ENCODE measurements at places on chromosomes 3 and 15. TPM values are rescaled to one million over a fixed set of nuclear protein-coding genes. Genes with fewer than 3 reads are reported as not detected.

- no peak for DNase-seq
- no peaks in the 10 kb centered on the region for H3K27me3 ChIP-seq
- no peak overlapping the region for H3K4me3 ChIP-seq
- H3K36me3 ChIP-seq, result peaks cover 3% of the 10 kb centered on the region
- H3K27ac ChIP-seq, result no peak overlapping the region
Observed at GRCh38 chr3:127720161-127720823, 47.5 kb downstream of the ABTB1 start.

FAM98B gene
- total RNA-seq, result 60.1 TPM

- H3K36me3 ChIP-seq, result no peaks in the 10 kb centered on the region
- no peaks in the 10 kb centered on the region for H3K27me3 ChIP-seq
- no peaks in the 10 kb centered on the region for H3K4me1 ChIP-seq
- DNase-seq, result no peak
- H3K4me3 ChIP-seq, result no peak overlapping the region
Observed at GRCh38 chr3:1600700-1601418, 497.8 kb upstream of the CNTN4 start.

DNA sequence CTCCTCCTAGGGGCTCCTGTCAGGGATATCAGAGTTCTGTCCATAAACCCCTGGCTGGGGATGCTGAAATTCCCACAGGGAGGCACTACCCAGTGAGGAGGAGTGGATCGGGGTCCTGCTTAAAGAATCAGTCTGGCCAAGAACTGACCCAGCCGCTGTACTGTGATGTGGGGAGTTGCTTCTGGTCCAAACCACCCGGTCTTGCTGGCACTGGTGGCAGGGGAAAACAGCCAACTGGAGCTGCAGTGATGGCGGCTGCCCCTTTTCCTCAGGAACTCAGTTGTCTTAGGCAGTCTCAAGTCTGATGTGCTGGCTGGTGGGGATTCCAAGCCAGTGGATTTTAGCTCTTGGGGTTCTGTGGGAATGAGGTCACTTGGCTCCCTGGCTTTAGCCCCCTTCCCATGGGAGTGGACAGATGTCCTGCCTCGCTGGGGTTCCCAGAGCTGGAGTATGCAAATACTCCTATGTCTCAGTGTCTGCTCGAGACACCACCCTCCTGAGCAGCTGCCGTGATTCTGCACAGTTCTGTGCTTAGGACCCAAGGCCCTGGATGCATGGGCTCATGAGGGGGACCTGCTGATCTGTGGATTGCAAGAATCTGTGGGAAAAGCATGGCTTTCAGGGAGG is 97.1 kb downstream of the SLC25A26 start:
- H3K27ac ChIP-seq, result no peak overlapping the region
- no peaks in the 10 kb centered on the region for H3K36me3 ChIP-seq
- H3K4me3 ChIP-seq, result no peak overlapping the region
- peaks cover 4% of the 10 kb centered on the region for H3K4me1 ChIP-seq

COPS2 gene
- 111 TPM for total RNA-seq

GRCh38 chr15:39279311-39279710 is 301.6 kb upstream of the THBS1 start:
- no peak overlapping the region for H3K4me3 ChIP-seq
- H3K27ac ChIP-seq, result no peak overlapping the region
- H3K4me1 ChIP-seq, result no peaks in the 10 kb centered on the region

DNA sequence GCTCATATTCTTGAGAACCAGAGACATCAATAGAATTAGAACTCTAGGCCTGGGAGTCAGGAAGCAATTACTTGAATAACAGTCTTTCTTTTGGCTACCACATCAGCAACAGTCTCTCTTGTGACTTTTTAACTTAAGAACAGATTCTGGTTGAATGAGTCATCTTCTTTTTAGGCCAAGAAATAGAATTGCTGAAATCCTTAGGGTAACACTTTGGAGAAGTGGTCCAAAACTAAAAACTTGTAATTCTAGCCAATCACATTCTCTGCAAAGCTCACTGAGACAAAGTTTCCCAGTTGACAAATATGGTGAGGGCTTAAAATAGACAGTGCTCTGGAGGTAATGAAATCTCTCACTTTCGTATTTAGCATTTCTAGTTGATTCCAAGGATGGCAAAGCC is 238.0 kb downstream of the SHOX2 start:
- no peak overlapping the region for H3K4me3 ChIP-seq
- no peak overlapping the region for H3K27ac ChIP-seq
- H3K4me1 ChIP-seq, result no peaks in the 10 kb centered on the region

DNA sequence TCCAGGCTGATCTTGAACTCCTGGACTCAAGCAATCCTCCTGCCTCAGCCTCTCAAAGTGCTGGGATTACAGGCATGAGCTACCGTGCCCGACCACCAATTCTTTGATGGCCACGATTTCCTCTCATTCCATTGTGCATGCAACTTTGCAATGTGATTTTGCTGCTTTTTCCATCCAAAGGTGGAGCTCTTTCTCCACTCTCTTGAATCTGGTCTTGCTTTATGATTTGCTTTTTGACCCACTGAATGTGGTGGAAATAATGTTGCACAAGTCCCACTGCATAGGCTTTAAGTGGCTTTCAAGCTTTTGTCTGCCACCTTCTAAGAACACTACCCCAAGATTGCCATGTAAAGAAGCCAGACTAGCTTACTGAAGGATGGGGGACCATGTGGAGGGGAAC is 10.6 kb downstream of the RPS27L start:
- no peaks in the 10 kb centered on the region for H3K4me1 ChIP-seq
- H3K27ac ChIP-seq, result no peak overlapping the region
- no peak overlapping the region for H3K4me3 ChIP-seq
- no peaks in the 10 kb centered on the region for H3K27me3 ChIP-seq
- H3K36me3 ChIP-seq, result peaks cover 24% of the 10 kb centered on the region

DNA sequence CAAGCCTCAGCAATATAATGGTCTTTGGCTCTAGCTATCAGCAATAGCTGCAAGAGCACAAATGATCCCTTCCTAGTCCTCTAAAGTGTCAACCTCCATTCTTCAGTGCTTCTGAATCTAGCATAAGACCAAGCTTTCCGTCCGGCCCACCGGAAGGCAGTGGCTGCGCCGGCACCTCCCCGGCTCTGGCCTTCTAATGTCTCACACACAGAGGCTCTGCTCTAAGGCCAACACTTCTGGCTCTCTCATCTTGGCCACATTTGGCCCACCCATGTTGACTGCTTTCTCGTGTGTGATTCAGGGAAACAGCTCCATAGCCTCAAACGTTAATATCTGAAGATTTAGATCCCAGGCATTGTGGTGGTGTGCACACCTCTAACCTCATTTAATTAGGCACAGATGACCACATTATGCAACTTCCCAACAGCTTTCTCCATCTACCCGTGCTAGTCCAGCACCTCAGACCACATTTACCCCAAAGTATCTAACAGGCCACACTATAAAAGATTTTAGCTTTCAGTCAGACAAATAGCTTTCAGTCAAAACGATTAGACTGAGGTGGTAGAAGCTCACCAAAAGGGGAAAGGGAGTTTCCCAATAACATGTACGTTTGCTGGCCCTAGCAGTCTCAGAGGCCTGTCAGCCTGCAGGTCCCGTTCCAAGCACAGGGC is 19.3 kb downstream of the SLC51A start:
- no peak overlapping the region for H3K4me3 ChIP-seq
- H3K36me3 ChIP-seq, result peaks cover 45% of the 10 kb centered on the region
- no peaks in the 10 kb centered on the region for H3K4me1 ChIP-seq
- H3K27me3 ChIP-seq, result no peaks in the 10 kb centered on the region

DNA sequence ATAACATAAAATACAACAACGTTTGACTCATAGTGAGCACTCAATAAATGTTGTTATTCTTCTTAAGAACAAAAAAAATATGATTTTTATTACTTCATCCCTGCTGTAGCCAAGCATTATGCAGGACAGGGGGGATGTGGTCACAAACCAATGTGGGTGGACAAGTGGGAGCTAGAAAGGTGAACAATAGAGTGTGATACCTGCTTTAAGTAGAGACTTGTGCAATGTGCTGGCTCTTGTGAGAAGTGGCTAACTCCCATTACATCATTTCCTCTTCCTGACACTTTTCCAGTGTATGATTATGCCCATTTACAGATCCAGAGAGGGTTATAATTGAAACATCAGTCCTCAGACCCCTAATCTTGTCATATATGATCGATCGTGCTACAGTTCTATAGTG is 193.6 kb downstream of the UBE2E2 start:
- DNase-seq, result no peak
- H3K4me3 ChIP-seq, result no peak overlapping the region
- H3K27ac ChIP-seq, result no peak overlapping the region
- H3K27me3 ChIP-seq, result no peaks in the 10 kb centered on the region

GRCh38 chr15:71810256-71811035 is at the start of gene NR2E3:
TSS of gene NR2E3 (plus strand) at chr15:71810554. CDS start at chr15:71810744, 190 bp downstream.
- H3K27ac ChIP-seq, result no peak within 1 kb of the TSS
- no peak for DNase-seq
- H3K4me1 ChIP-seq, result peaks cover 16% of the 10 kb centered on the region
- H3K4me3 ChIP-seq, result no peak within 1 kb of the TSS
- H3K27me3 ChIP-seq, result no peaks in the 10 kb centered on the region

CERS3 gene
- total RNA-seq, result 0.28 TPM

- no peak for DNase-seq
- H3K4me1 ChIP-seq, result peaks cover 19% of the 10 kb centered on the region
- H3K27ac ChIP-seq, result no peak overlapping the region
- peaks cover 25% of the 10 kb centered on the region for H3K36me3 ChIP-seq
Observed at GRCh38 chr3:14415501-14415900, 13.1 kb downstream of the SLC6A6 start.

GRCh38 chr15:51855612-51856011 is 26.2 kb downstream of the TMOD3 start:
- no peak for DNase-seq
- no peak overlapping the region for H3K4me3 ChIP-seq
- H3K36me3 ChIP-seq, result no peaks in the 10 kb centered on the region
- no peaks in the 10 kb centered on the region for H3K27me3 ChIP-seq

RASL12 gene
- total RNA-seq, result 18.1 TPM

- no peak overlapping the region for H3K4me3 ChIP-seq
- no peak for DNase-seq
- H3K27me3 ChIP-seq, result no peaks in the 10 kb centered on the region
- no peaks in the 10 kb centered on the region for H3K36me3 ChIP-seq
Observed at GRCh38 chr3:119600732-119601131, 3.0 kb downstream of the PLA1A start.

GRCh38 chr15:94924057-94924456 is 692.7 kb downstream of the MCTP2 start:
- no peaks in the 10 kb centered on the region for H3K36me3 ChIP-seq
- no peak overlapping the region for H3K27ac ChIP-seq
- H3K4me3 ChIP-seq, result no peak overlapping the region
- H3K27me3 ChIP-seq, result no peaks in the 10 kb centered on the region
- no peaks in the 10 kb centered on the region for H3K4me1 ChIP-seq

DNA sequence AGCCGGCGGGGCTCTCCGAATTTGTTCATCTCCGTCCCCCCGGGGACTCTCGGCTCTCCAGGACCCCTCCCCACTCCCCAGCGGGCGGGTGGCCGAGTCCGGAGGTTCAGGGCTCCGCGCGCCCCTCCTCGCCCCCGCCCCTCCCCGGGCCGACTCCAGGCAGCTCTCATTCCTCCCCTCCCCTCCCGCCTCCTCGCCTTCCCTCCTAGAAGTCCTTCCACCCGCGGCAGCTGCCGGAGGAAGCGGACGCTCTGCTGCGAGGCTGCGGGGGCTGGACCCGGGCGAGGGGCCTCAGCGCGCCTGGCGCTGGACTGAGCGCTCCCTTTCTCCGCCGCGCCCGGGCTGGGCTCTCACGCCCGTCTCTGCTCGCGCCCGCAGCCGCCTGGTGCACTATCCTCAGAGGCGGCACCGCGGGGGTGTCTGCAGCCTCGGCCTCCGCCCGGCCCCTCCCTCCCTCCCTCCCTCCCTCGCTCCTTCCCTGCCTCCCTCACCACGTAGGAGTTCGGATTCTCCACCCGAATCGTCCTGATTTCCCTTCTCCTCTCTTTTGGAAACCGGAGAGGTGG is at the start of gene ROBO2:
Gene ROBO2 (plus strand): TSS at position 494 of the 566 bp plus-strand sequence. CDS start 687 bp downstream, outside the sequence.
- H3K4me1 ChIP-seq, result peaks cover 11% of the 10 kb centered on the region
- H3K36me3 ChIP-seq, result no peaks in the 10 kb centered on the region
- peak within 1 kb of the TSS; percentile 52 for H3K4me3 ChIP-seq
- peak; percentile 54 for DNase-seq
- H3K27me3 ChIP-seq, result peaks cover 12% of the 10 kb centered on the region

DNA sequence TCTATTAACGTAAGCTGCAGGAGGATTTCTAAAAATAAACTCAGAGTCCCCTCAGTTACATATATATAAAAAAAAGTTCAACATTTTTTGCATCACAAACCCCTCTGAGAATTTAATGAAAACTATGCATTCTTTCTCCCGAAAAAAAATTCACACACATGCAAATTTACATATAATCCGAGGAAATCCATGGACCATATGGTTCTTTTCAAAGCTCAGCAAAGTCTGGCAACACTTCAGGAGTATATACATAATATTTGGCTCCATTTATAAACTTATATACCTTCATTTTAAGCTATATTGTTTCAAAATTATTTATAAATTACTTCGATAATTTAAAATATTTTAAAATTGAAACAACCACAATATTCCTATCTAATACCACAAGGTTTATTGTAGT is 140.7 kb upstream of the PLXND1 start:
- H3K27ac ChIP-seq, result no peak overlapping the region
- H3K4me3 ChIP-seq, result no peak overlapping the region
- no peak for DNase-seq
- H3K36me3 ChIP-seq, result no peaks in the 10 kb centered on the region

CLRN1 gene
- total RNA-seq, result not detected

KBTBD12 gene
- total RNA-seq, result 0.94 TPM

DNA sequence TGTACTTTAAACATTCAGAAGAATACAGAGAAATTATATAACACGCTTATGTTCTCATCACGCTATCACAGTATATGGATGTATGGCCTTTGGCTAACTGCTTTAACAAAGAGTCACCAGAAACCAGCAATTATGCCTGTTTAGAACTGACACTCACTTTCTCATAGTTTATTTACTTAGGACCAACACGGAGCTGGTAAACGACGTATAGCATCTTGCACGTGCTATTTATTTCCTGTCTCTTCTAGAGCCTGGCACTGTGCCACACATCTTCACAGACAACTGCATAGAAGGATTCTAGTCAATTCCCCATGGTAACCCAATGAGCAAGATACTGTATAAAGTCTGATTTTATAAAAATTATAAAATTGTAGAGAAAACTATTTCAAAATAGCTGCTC is 43.6 kb downstream of the TBC1D2B start:
- peaks cover 2% of the 10 kb centered on the region for H3K36me3 ChIP-seq
- no peaks in the 10 kb centered on the region for H3K27me3 ChIP-seq
- H3K27ac ChIP-seq, result no peak overlapping the region
- DNase-seq, result no peak

DNA sequence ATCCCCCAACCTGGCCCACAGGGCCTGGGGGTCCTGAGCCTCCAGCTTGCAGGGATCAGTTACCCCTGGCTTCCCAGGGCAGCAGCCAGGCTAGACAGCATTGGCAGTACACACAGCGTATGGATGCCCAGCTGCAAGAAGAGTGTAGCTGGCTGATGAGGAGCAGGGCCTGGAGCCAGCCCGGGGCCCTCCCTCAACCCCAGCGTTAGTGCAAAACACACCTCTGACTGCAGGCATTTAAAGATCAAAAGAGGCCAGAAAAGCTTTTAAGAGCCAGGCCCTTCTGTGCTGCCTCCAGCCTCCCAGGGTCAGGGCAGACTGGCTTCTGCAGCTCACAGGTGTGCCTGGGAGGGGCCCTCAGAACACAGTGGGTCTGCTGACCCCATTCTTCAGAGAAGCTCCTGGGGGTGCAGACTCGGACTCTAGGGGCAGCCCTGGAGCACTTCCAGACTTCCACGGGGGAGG is 110.6 kb downstream of the ETFA start:
- no peaks in the 10 kb centered on the region for H3K27me3 ChIP-seq
- no peak for DNase-seq
- peaks cover 37% of the 10 kb centered on the region for H3K36me3 ChIP-seq
- H3K4me1 ChIP-seq, result peaks cover 25% of the 10 kb centered on the region

- DNase-seq, result peak; percentile 65
- H3K36me3 ChIP-seq, result no peaks in the 10 kb centered on the region
- peak within 1 kb of the TSS; percentile 76 for H3K4me3 ChIP-seq
- peak within 1 kb of the TSS; percentile 92 for H3K27ac ChIP-seq
- H3K27me3 ChIP-seq, result no peaks in the 10 kb centered on the region
Observed at GRCh38 chr15:45522328-45523165, at the start of gene SLC30A4. TSS of gene SLC30A4 (minus strand) at chr15:45522755. CDS start at chr15:45522354, 401 bp downstream.

Measured in spinal cord (tissue), 10 donors.